ENCODE measurements at places on chromosomes 16 and 17.

DNA sequence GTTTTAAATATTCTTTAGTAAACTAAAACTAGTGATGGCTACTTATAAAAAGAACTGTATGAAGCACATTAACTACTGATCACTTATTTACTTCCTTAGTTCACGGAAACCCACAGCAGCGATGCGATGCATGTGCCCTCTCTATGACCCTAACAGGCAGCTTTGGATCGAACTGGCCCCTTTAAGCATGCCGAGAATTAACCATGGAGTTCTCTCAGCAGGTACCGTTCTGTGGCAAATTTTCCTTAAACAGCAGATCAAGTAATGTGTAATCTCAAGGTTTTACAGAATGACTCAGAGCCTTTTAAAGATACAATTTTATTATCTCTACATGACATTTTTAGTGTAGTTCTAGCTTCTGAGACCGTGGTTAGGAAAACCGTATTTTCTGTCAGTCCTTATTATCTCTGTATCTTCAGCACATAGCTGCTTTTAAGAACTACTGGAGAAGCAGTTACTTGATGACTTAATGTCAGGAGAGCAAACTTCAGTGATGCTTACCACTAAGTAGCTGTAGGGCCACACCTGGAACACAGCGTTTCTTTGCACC, 43.0 kb downstream of the GAN start:
- no peak for DNase-seq

GRCh38 chr17:65062171-65062915, 5.8 kb upstream of the GNA13 start:
- DNase-seq = no peak

DNA sequence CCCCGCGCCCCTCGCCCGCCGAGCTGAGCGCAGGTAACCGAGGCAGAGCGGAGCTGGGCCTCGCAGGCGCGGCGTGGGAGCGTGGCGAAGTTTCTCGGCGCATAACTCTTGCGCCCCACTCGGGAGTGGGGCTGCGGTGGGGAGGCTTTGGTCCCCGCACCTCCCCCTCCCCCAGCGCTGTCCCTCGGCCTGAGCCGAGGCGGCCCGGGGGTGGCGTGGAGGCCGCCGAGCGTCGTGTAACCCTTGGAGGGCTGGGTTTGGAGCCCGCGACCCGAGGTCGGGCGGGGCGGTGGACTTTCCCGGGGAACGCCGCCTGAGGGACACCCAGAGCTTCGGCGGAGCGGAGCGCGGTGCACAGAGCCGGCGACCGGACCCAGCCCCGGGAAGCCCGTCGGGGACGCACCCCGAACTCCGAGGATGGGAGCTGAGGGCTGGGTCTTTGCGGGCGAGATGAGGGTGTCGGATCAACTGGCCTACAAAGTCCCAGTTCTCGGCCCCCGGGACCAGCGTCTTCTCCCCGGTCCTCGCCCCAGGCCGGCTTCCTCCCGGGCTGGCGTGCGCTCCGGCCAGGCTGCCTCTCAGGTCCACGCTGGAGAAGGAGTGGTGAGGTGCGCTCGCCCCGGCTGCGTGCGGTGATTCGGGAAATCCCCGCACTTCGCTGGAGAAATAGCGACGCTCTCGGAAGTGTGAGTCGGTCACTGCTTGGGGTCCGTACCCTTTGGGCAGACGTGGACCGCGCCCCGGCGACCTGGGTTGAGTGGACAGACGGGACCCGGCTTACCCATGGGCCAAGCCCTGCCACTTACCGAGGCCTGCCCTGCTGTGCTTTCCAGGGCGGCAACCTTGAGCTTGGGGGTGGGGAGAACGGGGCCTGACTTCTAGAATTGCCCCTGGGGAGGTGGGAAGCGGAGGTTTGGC, 168.4 kb downstream of the RAB11FIP4 start:
- no peak for DNase-seq

- no peak for DNase-seq
Measured at GRCh38 chr17:32256012-32256700, 9.5 kb upstream of the RHBDL3 start.

DNA sequence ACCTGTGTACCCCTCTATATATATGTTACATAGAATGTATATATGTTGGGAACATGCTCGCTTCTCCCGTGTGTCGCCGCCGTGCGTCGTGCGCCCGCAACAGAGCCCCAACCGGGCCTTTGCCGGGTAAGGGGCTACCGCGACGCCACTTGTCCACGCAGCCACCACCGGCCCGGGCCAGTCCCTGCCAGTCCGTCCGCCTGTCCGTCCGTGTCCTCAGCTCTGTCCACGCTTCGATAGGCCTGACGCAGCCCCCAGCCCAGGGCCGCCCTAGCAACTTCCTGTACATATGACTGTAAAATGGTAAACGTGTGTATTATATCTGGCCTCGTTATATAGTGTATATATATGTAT, 25.9 kb downstream of the SREBF1 start:
- DNase-seq = no peak

DNA sequence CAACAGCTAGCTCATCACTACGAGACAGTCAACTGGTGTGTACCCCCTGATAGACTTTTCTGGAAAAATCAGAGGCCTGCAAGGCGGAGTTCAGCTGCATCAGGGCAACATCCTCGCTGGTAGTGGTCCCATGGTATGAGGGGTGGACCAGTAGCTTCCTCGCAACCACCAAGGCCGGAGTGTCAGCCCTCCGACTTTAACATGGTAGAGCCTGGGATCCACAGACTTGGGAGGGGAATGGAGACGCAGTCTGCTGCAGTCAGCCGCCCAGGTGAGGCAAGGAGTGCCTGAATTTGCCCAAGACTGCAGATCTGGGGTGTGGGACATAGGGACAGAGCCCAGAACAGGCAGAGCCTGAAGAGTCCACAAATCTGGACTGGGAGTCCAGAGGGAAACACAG, 13.4 kb downstream of the ZG16B start:
- DNase-seq = no peak

- no peak for DNase-seq
Measured at GRCh38 chr17:72063756-72064450, 56.9 kb upstream of the SOX9 start.

DNA sequence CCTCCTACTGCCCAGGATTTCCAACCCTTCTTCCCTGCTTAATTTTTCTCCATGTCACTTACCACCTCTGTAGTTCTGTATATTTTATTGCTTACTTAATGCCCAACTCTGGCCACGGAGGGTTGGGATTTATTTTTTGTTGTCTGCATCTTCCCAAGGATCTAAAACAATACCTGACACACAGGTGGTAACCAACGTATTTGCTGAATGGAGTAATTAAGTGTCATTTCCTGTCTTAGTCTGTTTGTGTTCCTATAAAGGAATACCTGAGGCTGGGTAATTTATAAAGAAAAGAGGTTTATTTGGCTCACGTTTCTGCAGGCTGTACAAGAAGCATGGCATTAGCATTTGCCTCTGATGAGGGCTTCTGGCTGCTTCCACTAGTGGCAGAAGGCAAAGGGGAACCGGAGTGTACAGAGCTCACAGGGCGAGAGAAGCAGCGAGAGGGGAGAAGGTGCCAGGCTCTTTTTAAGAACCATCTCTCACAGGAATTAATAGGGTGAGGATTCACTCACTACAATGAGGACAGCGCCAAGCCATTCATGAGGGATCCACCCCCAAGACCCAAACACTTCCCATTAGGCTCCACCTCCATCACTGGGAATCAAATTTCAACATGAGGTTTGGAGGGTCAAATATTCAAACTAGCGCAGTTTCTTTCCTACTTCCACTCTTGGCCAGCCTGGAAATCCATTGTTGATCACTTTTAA, 44.8 kb downstream of the ERN1 start:
- DNase-seq = no peak

All from lower leg skin (tissue), 4 donors.